ENCODE measurements at places on chromosomes 3 and 15. TPM values are rescaled to one million over a fixed set of nuclear protein-coding genes. Genes with fewer than 3 reads are reported as not detected.

DNA sequence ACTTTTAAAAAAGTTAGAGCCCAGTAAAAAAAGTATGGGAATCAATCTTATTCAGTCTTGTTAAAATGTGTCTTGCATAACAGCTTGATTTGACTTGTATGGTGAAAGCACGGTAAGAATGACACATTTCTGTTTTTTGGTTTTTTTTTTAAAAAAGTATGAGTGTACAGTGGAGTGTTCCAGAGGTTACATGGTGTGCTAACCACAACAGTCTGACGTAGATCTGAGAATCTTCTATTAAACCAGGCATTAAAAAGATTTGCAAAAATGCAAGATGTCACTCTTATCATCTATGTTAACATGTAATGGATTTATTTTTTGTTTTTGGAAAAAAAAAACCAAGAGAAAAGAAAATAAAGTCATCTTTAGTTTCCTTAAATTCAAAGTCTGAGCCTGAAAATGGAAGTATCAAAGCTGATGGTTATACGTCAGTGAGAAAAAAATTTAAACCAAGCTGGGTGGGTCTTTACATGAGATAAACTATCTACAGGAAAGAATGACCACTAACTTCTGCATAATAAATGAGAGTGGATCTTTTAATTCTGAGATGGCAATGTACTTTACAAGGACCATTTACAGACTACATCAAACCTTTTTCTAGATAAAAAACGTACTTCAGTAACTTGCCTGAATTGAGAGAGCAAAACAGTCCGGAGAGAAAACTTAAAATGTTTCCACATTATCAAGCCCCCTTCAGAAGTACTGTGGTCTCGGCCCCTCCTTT lies 1.6 kb downstream of the GABPB1 start:
- peak overlapping the region; percentile 100 for H3K27ac ChIP-seq
- H3K36me3 ChIP-seq: no peaks in the 10 kb centered on the region
- peak overlapping the region; percentile 97 for H3K4me3 ChIP-seq
- no peak for DNase-seq

GRCh38 chr3:192802957-192803899 lies 75.9 kb upstream of the FGF12 start:
- H3K4me3 ChIP-seq: no peak overlapping the region
- no peaks in the 10 kb centered on the region for H3K36me3 ChIP-seq
- no peak overlapping the region for H3K27ac ChIP-seq
- no peaks in the 10 kb centered on the region for H3K27me3 ChIP-seq

DNA sequence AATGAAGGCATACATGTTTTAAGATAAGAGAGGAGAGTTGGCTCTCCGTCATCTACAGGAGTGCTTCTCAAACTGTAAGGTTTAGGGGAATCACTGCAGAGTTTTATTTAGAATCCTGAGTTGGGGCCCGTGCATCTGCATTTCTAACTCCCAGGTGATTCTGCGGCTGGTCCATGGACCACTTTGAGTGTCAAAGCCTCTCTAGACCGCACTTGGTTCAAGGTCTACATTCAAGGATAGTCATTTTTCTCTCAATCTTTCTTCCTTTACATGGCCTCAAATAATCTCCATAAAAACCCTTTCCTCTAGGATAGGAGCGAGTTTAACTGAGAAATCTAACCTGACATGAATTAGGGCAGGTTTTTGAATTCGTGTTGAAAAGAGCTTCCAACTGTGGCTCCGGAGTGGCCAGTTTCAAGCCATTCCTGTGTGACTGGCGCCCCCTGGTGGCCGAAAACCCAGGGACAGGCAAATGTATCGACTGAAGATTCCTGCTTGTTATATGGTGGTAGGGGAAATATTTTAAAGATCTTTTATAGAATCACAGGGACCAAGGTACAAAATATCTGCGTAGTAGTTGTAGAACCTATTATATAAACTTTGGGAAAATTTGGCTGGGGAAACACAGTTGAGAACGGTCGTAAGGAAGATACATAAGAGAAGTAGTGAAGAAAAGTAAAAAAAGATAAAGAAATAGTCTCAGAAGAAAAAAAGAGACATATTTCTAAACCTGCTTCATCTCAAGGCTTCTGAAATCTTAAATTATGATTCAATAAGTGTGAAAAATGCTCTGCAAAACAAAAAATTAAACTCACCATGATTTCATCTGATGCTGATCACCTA lies 11.9 kb downstream of the GABRR3 start:
- DNase-seq: peak; percentile 92
- H3K4me1 ChIP-seq: no peaks in the 10 kb centered on the region
- no peak overlapping the region for H3K4me3 ChIP-seq
- H3K27ac ChIP-seq: no peak overlapping the region
- H3K36me3 ChIP-seq: no peaks in the 10 kb centered on the region
- no peaks in the 10 kb centered on the region for H3K27me3 ChIP-seq

DNA sequence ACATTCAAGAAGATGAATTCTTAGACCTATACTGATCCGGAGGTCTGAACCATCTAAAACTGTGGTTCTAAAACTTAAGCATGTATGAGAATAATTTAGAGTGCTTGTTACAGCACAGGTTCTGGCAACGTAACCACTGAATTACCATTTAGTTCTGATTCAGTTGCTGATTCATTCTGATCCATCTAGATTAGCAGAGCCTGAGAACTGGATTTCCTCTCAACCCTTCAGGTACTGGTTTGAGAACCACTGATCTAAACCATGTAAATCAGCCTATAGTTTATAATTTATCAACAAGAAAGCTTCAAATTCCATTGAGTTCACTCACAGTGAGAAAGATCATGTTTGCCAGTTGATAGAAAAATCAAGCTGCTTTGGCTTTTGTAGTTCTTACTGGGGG lies 1001.1 kb upstream of the EPHA6 start:
- no peak for DNase-seq
- no peak overlapping the region for H3K4me3 ChIP-seq
- no peaks in the 10 kb centered on the region for H3K36me3 ChIP-seq
- no peaks in the 10 kb centered on the region for H3K4me1 ChIP-seq

The KAT2B gene
- 8.5 TPM for total RNA-seq

- no peak overlapping the region for H3K27ac ChIP-seq
- no peak for DNase-seq
- no peaks in the 10 kb centered on the region for H3K36me3 ChIP-seq
- peaks cover 4% of the 10 kb centered on the region for H3K4me1 ChIP-seq
- H3K4me3 ChIP-seq: no peak overlapping the region
Observed at GRCh38 chr15:66291816-66292570, 1.4 kb upstream of the DIS3L start.

GRCh38 chr15:25469377-25469776 lies 30.6 kb upstream of the UBE3A start:
- H3K27ac ChIP-seq: no peak overlapping the region
- no peaks in the 10 kb centered on the region for H3K4me1 ChIP-seq
- no peak for DNase-seq
- H3K36me3 ChIP-seq: no peaks in the 10 kb centered on the region

- no peak overlapping the region for H3K27ac ChIP-seq
- DNase-seq: no peak
- no peaks in the 10 kb centered on the region for H3K36me3 ChIP-seq
Observed at GRCh38 chr3:52447512-52448355, 2.8 kb upstream of the SEMA3G start.

The ZBED2 gene
- 0.52 TPM for total RNA-seq
